ENCODE measurements at places on chromosomes 12 and 14. TPM values are rescaled to one million over a fixed set of nuclear protein-coding genes. Genes with fewer than 3 reads are reported as not detected.
A peak's percentile ranks its signal among the peaks of the same experiment; 100 is the strongest.

GRCh38 chr12:112165624-112166023 lies 40.3 kb downstream of the TRAFD1 start:
- no peak for DNase-seq

GRCh38 chr12:82359115-82359478 lies 768 bp downstream of the METTL25 start:
- DNase-seq, result no peak

- DNase-seq, result no peak
Measured at GRCh38 chr14:63362389-63362819, 43.7 kb upstream of the GPHB5 start.

- DNase-seq, result no peak
Measured at GRCh38 chr12:53378724-53379388, 1.1 kb upstream of the SP1 start.

DNA sequence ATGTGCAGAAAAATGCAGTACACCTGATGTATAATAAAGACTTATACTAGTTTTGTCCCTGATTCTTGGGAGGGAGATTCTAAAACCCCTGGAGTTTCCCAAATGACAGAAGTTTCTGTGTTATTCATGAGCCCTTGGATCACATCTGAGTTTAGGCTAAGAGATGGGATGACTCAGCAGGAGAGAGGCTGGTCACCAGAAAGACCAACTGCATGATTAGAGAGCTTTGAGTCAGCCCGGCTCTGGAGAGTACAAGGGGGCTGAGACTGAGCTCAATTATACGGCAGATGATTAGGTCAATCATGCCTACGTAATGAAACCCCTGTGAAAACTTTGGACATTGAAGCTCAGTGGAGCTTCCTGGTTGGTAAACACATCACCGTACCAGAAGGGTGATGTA lies 174.2 kb downstream of the SSPN start:
- DNase-seq, result no peak

DNA sequence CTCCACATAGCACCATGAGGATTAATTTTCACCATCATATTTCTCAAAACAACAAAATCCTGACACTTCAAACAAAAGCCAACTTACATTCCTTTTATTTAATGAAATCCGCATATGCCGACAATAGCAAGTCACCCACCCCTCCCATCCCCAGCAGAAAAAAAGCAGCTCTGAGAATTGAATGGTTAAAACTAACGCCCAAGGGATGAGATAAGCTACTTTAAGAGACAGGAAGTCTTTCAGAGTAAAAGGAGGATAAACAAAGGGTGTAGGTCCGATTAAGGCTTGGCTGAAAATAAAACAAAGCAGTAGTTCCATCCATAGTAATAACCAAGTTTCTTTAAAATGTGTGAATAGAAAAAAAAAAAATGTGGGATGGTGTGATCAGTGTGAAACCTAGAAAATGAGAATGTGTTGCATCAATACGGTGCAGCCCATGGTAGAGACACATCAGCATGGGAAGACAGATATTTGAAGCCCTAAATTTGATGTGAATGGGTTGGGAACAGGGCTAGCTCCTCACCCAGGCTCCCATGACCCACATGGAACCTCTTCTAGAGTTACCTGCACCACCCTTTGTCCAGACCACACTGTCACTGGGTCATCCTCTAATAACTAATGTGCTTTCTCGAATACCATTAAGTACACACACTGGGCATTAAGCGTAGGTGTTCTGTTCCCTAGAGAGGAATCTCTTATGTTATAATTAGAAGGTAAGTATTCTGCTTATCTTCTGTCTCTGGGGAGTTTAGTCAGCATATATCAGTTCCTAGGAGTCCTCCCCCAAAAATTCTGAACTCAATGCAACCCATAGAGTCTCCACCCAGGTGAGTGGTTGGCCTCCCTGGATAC lies 31.7 kb downstream of the RTRAF start:
- DNase-seq, result no peak

DNA sequence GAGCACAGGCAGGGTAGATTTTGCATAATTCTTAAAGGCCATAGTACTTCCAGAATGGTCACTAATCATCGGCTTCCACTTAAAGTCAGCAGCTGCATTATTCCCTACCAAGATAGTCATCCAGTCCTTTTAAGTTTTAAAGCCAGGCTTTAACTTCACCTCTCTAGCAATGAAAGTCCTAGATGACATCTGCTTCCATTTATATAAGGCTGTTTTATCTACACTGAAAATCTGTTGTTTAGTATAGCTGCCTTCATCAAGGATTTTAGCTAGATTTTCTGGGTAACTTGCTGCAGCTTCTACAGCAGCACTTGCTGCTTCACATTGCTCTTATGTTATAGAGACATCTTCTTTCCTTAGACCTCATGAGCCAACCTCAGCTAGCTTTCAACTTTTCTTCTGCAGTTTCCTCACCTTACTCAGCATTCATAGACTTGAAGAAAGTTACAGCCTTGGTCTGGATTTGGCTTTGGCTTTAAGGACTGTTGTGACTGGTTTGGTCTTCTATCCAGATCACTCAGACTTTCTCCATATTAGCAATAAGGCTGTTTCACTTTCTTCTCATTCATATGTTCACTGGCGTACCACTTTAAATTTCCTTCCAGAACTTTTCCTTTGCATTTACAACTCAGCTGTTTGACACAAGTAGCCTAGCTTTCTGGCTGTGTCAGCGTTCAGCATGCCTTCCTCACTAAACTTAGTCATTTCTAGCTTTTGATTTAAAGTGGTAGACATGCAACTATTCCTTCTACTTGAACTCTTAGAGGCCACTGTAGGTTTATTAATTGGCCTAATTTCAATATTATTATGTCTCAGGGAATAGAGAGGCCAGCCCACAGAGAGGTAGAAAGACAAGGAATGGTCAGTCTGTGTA lies 209.9 kb upstream of the GARIN2 start:
- DNase-seq, result no peak

DNA sequence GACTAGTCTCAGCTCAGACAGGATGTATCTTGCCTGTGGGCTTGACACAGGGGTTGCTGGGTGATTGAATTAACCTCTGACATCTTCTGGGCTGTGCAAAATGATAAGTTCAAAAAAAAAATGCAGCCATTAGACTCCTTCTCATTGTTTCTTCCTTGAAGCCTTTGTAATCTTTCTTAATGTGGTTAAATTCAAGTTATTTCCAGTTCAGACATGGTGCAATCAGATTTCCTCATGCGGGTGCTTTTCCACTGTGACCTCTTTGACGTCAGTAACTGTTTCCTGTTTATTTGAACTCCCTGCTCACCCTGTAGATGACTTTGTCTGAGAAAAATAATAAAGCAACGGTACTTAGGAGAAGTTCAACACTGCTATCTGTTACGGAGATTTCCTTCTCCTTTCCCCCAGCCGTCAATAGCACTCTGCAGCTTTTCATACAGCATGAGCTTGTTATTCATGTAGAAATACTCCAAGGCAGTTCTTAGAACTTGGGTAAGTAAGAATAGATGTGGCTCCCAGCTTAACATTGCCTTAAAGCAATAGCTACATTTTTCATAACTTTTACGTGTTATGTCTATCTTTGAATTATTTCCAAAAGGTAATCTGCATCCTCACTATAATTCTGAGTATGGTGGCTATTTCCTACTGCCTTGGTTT lies 155.5 kb downstream of the PRKCH start:
- DNase-seq, result peak; percentile 50

DNA sequence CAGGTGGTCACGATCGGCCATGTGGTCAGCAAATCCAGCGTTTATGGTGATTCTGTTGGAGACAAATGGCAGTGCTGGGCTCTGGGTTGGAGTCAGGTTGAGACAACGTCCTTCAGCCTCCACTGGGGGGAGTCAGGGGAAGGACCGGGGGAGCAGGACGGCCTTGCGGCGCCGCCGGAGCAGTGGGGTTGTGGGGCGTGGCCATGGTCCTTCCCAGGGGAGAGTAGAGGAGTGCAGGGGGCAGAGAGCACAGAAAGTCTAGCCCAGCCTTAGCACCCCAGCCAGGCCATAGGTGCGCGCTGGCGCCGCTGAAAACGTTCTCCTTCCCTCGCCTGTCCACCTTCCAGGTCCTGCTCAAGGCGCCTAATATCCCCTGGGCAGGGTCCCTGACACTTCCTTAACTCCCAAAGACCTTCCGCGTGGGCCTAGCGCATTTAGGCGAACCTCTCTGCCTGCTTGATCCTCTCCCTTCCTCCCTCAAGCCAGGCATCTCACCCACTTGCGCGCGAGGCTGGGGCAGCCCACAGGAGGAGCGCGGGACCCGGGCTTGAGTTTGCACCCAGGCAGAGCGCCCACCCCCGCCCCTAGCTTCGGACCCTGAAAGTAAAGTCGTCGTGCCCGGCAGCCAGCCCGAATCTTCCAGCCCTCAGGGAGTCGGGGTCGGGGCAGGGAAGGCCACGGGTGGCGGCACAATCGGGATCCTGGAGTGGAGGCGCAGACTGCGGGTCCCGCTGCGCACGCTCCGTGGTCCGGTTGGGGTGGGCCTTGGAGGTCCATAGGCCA lies 3.1 kb upstream of the KIF26A start:
- DNase-seq, result no peak

The ING4 gene
- 46.6 TPM for polyA plus RNA-seq

The LTB4R2 gene
- 2.0 TPM for polyA plus RNA-seq

The TSHR gene
- 0.65 TPM for polyA plus RNA-seq

Data from forelimb muscle (tissue), 1 donor.